ENCODE measurements at places on chromosomes 16 and 17. TPM values are rescaled to one million over a fixed set of nuclear protein-coding genes. Genes with fewer than 3 reads are reported as not detected.

DNA sequence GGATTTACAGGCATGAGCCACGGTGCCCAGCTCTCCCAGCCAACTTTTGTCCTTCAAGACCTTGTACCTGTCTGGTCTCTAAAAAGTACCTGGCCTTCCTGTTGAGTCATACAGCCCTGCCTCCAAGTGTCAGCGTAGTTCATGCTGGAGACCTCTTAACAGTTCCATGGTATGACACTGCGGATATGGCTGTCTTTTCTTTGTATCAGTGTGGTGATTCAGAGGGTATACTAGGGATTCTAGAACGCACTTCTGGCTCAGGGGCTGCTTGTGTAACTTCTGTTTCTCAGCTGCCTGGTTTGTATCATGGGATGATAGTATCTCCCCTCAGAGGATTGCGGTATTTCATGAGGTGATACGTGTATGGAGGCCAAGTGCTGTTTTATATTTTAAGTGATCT lies 2.0 kb upstream of the TMEM11 start:
- no peak for DNase-seq

DNA sequence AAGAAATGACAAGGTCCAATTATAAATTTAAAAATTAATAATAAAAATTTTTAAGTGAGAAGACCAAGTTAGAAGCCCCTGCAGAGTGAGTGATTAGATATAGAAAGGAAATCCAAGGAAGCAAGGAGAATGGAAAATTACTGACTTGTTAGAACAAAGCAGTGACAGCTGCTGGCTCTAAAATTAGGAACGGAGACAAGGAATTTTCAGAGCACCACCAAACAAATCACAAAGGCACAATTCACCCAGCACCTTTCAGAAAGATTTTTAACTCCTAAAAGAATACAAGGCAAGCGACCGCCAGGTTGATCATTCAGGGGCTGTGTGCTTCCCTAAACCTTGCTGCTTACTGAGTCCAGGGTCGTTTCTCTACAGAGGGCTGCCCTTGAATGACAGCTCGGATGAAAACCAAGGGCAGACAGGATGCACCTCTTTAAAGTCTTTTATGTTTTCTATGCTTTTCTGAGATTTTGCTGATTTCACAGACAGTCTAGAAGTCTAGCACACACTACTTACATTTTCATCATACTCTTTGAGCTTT lies 45.4 kb upstream of the GINS3 start:
- no peak for DNase-seq

- DNase-seq: peak; percentile 59
These were observed 187.0 kb downstream of the ZFHX3 start for GRCh38 chr16:72860726-72861562.

Gene LITAFD
- not detected for total RNA-seq

GRCh38 chr16:61726125-61726524 lies 310.1 kb downstream of the CDH8 start:
- DNase-seq: no peak

Gene PTX4
- total RNA-seq: not detected

Gene CEP295NL
- total RNA-seq: 1.3 TPM

Gene MYO1C
- 185 TPM for total RNA-seq

- peak; percentile 20 for DNase-seq
These were observed 893 bp downstream of the KCNH6 start for GRCh38 chr17:63524051-63524450.

- peak; percentile 19 for DNase-seq
These were observed 13.8 kb upstream of the KCNJ18 start for GRCh38 chr17:21678393-21679081.

- DNase-seq: peak; percentile 74
These were observed 9.7 kb upstream of the BAHCC1 start for GRCh38 chr17:81385320-81386111.

GRCh38 chr17:41583137-41584127 lies 3.3 kb downstream of the KRT14 start:
- DNase-seq: no peak

- no peak for DNase-seq
These were observed 120.7 kb downstream of the ABCC12 start for GRCh38 chr16:48035142-48035541.

Gene KRTAP9-2
- not detected for total RNA-seq

Gene PYDC1
- not detected for total RNA-seq

GRCh38 chr16:87542531-87543102 lies 49.8 kb upstream of the ZCCHC14 start:
- DNase-seq: no peak

- DNase-seq: no peak
These were observed 315.8 kb downstream of the MAF start for GRCh38 chr16:79284766-79285165.

DNA sequence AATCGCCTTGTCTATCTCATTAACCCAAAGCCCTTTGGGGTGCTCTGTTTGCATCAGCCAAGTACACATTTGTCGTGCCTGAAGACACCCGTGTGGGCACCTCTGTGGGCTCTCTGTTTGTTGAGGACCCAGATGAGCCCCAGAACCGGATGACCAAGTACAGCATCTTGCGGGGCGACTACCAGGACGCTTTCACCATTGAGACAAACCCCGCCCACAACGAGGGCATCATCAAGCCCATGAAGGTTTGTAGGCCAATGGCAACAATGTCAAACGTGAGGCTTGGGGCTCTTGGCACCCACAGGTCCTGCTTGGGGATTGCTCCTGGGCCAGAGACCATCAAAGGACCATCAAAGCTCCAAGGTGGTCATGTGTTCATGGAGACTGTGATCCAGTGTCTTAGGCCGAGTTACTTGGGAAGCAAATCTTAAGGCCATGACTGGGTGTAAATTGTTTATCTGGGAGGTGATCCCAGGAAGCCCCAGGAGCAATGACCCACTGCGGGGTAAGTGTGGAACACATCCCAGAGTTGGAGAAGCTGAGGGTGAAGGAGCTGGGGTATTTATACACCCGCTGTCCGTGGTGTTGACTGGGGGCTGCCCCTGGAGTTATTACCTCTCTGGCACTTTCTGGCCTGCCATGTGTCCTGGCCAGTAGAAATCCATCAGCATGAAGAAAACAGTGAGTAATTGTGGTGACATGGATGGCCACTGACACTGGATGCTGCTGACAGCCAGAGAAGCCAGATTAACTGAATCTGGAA lies 24.0 kb downstream of the CDH5 start:
- no peak for DNase-seq

GRCh38 chr17:3271072-3271848 lies 26.9 kb downstream of the OR3A1 start:
- no peak for DNase-seq

DNA sequence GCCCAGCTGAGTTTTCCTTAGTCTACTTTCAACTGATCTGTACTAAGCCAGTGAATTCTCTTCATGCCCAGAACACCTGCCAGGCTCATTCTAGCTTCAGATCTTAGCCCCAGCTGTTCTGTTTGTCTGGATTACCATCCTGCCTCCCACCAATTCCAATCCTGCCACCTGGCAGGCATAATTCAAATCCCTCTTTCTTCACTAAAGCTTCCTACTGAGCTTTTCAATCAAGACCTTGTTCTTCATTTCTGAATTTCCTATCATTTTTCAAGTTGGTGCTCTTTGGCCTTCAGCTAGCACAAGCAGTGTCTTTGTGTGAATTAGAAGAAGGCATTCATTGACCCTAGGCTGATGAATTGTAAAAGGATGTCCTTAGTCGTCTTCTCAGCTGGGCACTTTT lies 357.6 kb downstream of the UTP18 start:
- no peak for DNase-seq

Gene ABCA9
- 27.8 TPM for total RNA-seq

Gene C17orf113
- 0.61 TPM for total RNA-seq

DNA sequence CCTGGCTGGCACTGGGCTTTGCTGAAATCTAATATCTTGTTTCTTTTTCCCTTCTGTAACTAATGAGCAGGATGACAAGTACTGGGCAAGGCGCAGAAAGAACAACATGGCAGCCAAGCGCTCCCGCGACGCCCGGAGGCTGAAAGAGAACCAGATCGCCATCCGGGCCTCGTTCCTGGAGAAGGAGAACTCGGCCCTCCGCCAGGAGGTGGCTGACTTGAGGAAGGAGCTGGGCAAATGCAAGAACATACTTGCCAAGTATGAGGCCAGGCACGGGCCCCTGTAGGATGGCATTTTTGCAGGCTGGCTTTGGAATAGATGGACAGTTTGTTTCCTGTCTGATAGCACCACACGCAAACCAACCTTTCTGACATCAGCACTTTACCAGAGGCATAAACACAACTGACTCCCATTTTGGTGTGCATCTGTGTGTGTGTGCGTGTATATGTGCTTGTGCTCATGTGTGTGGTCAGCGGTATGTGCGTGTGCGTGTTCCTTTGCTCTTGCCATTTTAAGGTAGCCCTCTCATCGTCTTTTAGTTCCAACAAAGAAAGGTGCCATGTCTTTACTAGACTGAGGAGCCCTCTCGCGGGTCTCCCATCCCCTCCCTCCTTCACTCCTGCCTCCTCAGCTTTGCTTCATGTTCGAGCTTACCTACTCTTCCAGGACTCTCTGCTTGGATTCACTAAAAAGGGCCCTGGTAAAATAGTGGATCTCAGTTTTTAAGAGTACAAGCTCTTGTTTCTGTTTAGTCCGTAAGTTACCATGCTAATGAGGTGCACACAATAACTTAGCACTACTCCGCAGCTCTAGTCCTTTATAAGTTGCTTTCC lies 56.0 kb downstream of the HLF start:
- DNase-seq: no peak

Gene ZNF207
- total RNA-seq: 77.7 TPM

DNA sequence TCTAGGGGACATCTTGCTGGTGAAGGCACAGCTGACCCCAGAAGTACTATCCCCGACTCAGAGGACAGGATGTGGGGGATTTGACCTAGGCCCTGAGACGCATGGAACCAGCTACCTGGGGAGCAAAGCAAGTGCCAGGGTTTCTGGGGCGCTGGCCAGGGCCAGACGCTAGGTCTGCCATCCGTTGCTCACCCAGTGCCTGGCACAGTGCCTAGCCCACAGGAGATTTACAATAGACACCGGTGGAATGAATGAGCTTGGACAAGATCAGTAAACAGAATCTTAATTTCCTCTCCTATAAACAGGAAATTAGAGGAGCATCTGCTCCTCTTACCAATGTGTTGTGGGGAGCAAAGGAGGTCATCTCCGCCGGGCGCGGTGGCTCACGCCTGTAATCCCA lies 5.0 kb downstream of the RPRML start:
- DNase-seq: no peak

DNA sequence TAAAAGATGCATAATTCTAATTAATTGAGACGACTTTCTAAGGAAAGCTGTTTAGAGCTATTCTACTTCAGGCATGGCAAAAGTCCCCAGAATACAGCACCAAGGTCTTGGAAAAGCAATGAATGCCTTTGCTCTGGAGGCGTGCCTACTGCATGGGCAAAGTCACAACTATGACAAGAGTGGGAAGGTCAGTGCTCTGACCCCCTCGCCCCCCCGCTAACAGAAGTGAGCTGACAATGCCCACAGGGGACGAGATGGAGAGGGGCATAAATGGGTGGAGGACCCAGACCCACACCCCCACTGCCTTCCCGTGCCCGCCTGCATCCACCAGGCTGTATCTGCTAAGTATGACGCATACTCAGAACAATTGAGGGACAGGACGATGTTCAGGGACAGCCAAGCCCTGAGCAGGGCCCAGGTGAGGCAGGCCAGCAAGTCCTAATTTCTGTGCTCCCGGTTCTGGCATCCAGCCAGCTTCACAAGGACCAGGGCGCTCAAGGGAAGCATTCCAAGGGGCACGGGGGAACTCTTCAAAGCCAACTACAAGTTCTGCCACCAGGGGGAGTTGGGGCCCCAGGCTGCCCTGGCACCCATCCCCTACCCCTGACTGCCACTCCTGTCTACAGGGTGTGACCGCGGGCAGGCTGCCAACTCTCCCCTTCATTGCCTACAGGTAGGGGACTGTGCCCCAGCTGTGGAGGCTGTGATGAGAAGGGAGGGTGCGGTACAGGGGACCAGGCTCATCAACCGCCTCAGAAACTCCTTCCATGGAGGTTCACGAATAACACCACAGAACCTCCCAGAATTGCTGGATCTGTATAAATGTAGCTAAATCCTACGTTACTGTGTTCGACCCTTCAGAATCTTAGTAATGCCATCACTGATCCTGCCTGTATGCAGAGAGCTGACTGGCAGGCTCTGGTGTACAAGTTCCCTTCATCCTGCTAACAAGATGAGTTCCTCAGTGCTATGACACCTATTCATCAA lies 20.8 kb downstream of the NPRL3 start:
- DNase-seq: peak; percentile 58

GRCh38 chr16:72844225-72844920 lies 203.6 kb downstream of the ZFHX3 start:
- DNase-seq: no peak

Gene PLD6
- 5.4 TPM for total RNA-seq

- DNase-seq: no peak
These were observed 81.9 kb downstream of the KCNJ18 start for GRCh38 chr17:21774263-21774662.

GRCh38 chr16:69131167-69131838 lies 1.1 kb downstream of the CHTF8 start:
- DNase-seq: no peak

DNA sequence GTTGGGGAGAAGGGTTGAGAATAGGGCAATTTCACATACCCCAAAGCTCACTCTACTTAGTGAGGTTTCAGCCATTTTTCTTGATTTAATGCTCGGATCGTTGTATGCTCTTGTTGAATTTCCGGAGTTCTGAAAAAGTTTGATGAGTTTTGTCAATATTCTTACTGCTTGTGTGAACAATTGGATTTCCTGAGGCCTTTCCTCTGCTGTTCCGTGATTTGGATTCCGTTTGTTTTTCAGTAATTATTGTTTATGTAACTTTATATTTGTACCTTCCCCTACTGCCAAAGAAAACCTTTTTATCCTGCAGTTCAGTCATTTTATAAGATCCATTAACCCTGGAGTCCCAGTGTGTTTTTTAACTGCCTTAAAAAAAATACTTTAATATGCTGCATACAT lies 62.9 kb downstream of the PHKB start:
- DNase-seq: no peak

- peak; percentile 88 for DNase-seq
These were observed 8.6 kb upstream of the UBE2I start for GRCh38 chr16:1300664-1301476.

Gene SPATA20
- 48.5 TPM for total RNA-seq

- no peak for DNase-seq
These were observed 63.7 kb upstream of the NLK start for GRCh38 chr17:27978689-27979175.

DNA sequence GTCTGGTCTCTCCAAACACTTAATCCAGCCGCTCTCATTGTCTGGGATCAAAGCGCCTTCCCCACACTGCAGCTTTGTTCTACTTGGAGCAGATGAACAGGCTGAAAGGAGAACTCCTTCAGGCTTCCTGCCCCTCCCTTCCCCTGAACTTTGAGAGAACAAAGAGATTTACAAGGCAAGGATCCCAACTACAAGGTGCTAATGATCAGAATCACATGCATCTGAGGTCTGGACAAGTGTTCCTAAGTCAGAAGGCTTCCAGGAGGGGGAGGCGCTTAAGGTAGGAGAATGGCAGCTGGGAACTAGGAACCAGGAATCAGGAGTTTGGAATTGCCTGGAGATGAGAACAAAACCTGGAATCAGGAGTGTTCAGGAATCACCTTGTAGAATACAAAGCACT lies 606.3 kb upstream of the CDH11 start:
- DNase-seq: no peak

Gene SLC5A10
- 0.60 TPM for total RNA-seq

Gene PNPO
- total RNA-seq: 26.9 TPM

Gene CDH13
- total RNA-seq: 123 TPM
